ENCODE measurements at places on chromosomes 13 and 19. TPM values are rescaled to one million over a fixed set of nuclear protein-coding genes. Genes with fewer than 3 reads are reported as not detected.

ADGRE1 gene
- total RNA-seq = not detected

TINCR gene
- total RNA-seq = under 0.01 TPM

GTPBP3 gene
- total RNA-seq = 10.9 TPM

MAST1 gene
- 0.72 TPM for total RNA-seq

ZIC2 gene
- not detected for total RNA-seq

- peaks cover 40% of the 10 kb centered on the region for H3K36me3 ChIP-seq
- H3K4me1 ChIP-seq = peaks cover 10% of the 10 kb centered on the region
- H3K27ac ChIP-seq = peak overlapping the region; percentile 65
- H3K27me3 ChIP-seq = no peaks in the 10 kb centered on the region
Observed at GRCh38 chr19:14106840-14107239, 10.7 kb downstream of the PRKACA start.

GRCh38 chr13:107138486-107138885, 570.5 kb upstream of the ARGLU1 start:
- H3K27ac ChIP-seq = no peak overlapping the region
- H3K36me3 ChIP-seq = no peaks in the 10 kb centered on the region
- H3K4me1 ChIP-seq = no peaks in the 10 kb centered on the region
- no peak for DNase-seq

DNA sequence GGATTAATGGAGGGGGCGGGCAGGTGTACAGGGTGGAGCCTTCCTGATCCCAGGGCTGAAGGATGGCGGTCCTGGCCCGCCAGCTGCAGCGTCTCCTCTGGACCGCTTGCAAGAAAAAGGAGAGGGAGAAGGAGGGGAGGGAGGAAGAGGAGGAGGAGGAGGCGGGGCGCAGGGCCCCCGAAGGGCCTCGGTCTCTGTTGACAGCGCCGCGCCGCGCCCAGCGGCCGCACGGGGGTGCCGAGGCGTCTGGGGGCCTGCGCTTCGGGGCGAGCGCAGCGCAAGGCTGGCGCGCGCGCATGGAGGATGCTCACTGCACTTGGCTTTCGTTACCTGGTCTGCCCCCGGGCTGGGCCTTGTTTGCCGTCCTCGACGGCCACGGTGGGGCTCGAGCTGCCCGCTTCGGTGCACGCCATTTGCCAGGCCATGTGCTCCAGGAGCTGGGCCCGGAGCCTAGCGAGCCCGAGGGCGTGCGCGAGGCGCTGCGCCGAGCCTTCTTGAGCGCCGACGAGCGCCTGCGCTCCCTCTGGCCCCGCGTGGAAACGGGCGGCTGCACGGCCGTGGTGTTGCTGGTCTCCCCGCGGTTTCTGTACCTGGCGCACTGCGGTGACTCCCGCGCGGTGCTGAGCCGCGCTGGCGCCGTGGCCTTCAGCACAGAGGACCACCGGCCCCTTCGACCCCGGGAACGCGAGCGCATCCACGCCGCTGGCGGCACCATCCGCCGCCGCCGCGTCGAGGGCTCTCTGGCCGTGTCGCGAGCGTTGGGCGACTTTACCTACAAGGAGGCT, at the start of gene PPM1N:
Gene PPM1N (plus strand): TSS at position 33 of the 785 bp plus-strand sequence. CDS start 30 bp downstream, at position 63.
- no peak within 1 kb of the TSS for H3K27ac ChIP-seq
- H3K36me3 ChIP-seq = no peaks in the 10 kb centered on the region
- peaks cover 6% of the 10 kb centered on the region for H3K4me1 ChIP-seq
- H3K4me3 ChIP-seq = peak within 1 kb of the TSS; percentile 72
- DNase-seq = peak; percentile 88
- H3K27me3 ChIP-seq = peaks cover 45% of the 10 kb centered on the region

DNA sequence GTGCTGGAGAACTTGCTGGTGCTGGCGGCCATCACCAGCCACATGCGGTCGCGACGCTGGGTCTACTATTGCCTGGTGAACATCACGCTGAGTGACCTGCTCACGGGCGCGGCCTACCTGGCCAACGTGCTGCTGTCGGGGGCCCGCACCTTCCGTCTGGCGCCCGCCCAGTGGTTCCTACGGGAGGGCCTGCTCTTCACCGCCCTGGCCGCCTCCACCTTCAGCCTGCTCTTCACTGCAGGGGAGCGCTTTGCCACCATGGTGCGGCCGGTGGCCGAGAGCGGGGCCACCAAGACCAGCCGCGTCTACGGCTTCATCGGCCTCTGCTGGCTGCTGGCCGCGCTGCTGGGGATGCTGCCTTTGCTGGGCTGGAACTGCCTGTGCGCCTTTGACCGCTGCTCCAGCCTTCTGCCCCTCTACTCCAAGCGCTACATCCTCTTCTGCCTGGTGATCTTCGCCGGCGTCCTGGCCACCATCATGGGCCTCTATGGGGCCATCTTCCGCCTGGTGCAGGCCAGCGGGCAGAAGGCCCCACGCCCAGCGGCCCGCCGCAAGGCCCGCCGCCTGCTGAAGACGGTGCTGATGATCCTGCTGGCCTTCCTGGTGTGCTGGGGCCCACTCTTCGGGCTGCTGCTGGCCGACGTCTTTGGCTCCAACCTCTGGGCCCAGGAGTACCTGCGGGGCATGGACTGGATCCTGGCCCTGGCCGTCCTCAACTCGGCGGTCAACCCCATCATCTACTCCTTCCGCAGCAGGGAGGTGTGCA, 587 bp downstream of the S1PR4 start:
- peak; percentile 53 for DNase-seq
- H3K4me1 ChIP-seq = no peaks in the 10 kb centered on the region
- H3K27ac ChIP-seq = no peak overlapping the region
- H3K4me3 ChIP-seq = no peak overlapping the region
- no peaks in the 10 kb centered on the region for H3K27me3 ChIP-seq
- no peaks in the 10 kb centered on the region for H3K36me3 ChIP-seq

- no peak for DNase-seq
- H3K4me3 ChIP-seq = no peak overlapping the region
- H3K4me1 ChIP-seq = peaks cover 9% of the 10 kb centered on the region
Observed at GRCh38 chr13:35714588-35715377, 238.3 kb upstream of the MAB21L1 start.

DNA sequence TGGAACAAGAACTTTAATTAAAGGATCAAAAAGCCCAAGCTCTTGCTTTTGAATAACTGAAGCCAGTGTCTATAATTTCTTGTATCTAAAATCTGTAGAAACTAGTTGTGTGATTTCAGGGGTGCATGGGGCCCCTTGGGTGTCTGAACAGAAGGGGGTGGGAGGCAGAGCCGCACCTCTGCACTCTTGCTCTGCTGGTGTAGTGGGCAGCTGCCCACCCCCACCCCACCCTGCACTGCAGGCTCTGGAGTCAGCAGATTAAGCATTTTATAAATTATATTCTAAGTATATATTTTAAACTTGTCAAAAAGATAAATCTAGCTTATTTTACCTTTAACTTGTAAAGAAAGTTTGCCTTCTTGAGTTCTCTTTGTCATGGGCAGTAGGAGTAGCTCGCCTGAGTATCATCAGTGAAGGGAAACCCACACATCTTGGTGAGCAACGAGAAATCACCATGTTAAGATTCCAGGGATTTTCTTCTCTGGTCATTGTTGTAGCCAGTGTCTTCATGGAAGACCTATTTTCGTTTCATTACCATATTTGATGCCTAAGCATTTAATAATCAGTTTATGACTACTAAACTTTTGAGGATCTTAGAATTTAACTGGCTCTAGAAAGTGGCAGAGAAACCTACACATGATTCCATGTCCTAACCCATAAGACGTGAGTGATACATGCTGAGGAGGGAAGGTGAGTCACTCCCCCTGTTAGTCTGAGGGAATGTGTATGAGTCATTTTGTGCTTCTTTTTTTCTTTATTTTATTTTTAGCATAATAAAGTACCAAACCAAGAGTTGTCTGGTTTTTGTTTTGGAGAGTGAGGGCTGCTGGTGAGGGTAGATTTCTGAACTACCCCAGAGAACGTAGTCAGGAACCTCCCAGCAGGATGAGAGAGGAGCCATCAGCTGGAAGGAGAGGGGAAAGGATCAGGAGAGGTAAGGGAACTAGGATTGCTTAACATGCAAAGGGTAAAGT, 7.7 kb downstream of the UBE2L5 start:
- H3K4me3 ChIP-seq = peak overlapping the region; percentile 16
- no peaks in the 10 kb centered on the region for H3K27me3 ChIP-seq
- H3K4me1 ChIP-seq = peaks cover 33% of the 10 kb centered on the region
- no peaks in the 10 kb centered on the region for H3K36me3 ChIP-seq
- peak; percentile 93 for DNase-seq
- peak overlapping the region; percentile 73 for H3K27ac ChIP-seq

GRCh38 chr13:95301968-95302393, 730 bp upstream of the ABCC4 start:
- H3K4me3 ChIP-seq = peak overlapping the region; percentile 88
- no peak overlapping the region for H3K27ac ChIP-seq
- H3K27me3 ChIP-seq = no peaks in the 10 kb centered on the region
- H3K36me3 ChIP-seq = no peaks in the 10 kb centered on the region

DNA sequence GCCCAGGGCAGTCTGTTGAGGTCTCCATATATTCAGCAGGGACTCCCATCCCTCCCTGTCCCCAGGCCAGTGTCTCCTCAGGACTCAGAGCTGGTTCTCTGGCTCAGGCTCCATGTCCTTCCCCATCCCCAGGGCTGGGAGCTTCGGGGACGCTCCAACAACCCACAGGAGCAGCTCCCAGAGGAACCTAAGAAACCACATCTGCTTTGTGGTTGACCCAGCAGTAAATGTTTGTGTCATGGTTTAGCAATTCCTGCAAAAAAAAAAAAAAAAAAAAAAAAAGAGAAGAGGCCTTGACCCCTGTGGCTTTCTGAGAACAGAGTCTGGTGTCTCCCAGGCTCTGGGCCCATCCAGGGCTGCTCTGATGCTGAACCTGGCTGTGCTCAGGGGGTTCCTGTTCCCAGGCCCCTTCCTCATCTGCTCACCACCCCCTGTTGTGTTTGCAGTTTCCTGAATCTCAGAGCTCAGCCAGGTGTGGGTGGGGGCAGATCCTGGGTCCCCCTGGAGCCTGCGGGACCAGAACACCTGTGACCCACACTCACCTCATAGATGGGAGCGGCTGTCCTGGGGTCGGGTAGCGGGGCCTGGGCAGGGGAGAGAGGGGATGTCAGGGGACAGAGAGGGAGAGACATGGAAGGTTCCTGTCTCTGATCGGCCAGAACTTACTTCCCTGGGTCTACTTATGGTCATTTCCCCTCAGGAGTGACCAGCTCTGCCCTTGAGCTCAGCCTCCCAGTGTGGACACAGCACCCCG, 25.2 kb upstream of the CEACAM1 start:
- DNase-seq = peak; percentile 82
- no peaks in the 10 kb centered on the region for H3K4me1 ChIP-seq
- H3K4me3 ChIP-seq = no peak overlapping the region
- no peak overlapping the region for H3K27ac ChIP-seq

DNA sequence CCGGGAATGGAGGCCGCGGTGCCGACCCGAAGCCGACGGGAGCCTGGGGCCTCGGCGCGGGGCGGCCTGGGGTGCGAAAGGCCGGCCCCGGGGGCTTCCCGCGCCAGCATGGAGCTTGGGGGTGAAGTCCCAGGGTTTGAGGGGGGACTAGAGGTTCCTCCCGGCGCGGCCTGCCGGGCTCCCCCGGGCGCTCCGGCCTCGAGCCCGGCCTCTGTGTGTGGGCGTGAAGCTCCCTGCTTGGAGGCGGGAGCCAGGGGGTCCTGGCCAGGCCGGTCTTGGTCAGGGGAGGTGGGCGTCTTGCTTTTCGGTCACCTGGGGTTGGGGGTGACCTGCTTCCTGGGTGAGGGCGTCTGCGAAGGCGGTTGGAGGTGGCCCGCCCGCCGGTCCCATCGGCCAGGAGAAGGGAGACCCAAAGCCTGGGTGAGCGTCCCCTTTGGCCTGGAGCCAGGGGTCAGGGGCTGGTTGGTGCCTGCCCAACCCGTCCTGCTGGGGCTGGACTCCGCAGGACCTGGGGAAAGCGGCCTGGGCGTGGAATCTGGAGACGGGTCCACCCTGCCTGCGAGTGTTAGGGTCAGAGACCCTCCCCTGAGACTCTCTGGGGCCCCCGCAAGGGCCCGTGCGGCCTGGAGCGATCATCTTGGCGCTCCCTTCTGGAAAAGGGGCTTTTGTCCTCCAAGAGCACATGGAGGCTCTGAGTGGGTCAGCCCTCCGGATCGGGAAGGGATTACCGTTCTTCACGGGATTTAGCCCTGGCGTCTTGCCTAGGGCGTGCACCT, 535 bp downstream of the BSG start:
- peak; percentile 98 for DNase-seq
- peak overlapping the region; percentile 97 for H3K4me3 ChIP-seq
- peaks cover 44% of the 10 kb centered on the region for H3K4me1 ChIP-seq
- no peaks in the 10 kb centered on the region for H3K27me3 ChIP-seq
- H3K36me3 ChIP-seq = no peaks in the 10 kb centered on the region

- no peaks in the 10 kb centered on the region for H3K36me3 ChIP-seq
- H3K27ac ChIP-seq = no peak overlapping the region
- peaks cover 20% of the 10 kb centered on the region for H3K27me3 ChIP-seq
- no peak for DNase-seq
- H3K4me1 ChIP-seq = peaks cover 13% of the 10 kb centered on the region
- no peak overlapping the region for H3K4me3 ChIP-seq
Observed at GRCh38 chr13:44064357-44064756, 184.7 kb downstream of the LACC1 start.

DNA sequence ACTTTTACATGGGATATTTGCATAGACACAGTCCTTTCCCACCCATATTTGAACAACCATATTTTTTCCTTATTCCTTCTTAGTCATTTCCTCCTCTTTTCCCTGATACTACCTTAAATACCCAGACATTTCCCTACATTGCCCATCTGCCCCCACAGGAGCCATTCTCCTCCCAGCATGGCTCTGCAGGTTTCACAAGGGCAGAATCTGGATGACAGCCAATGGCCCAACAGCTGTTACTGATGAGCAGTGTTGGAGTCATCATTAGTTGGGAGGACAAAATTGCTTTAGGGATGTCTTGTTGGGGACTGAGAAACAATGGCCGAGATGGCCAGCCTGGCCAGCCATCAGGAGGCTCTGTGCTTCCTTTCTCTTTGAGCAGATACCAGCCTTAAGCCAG, 209.5 kb downstream of the KLF5 start:
- no peaks in the 10 kb centered on the region for H3K27me3 ChIP-seq
- H3K36me3 ChIP-seq = no peaks in the 10 kb centered on the region
- no peak overlapping the region for H3K27ac ChIP-seq

DNA sequence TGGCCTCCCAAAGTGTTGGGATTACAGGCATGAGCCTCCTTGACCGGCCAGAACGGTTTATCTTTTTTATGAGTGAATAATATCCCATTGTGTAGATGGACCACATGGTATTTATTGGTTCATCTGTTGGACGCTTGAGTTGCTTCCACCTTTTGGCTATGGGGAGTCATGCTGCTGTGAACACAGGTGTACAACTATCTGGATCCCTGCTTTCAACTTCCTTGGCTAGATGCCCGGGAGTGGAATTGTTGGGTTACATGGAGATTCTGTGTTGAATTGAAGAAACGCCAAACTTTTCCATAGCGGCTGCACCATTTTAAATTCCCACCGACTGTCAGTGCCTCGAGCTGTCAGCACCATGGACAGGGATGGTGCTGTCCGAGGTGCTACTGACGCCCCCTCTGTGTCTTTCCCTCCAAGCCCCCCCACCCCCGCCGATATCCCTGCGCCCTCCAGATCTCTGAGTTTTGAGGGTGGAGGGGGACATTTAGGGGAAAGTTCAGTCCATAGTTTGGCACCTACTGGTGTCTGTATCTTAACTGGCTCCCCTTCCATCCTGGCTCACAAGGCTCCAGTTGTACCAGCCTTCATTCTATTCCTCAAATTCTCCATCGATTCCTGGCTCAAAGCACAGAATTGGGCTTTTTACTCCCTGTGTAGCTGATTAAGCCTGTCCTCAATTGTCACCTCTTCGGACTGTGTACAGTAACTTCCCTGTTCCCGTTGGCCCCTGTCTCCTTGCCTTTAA, 27.3 kb downstream of the PNPLA6 start:
- H3K36me3 ChIP-seq = peaks cover 18% of the 10 kb centered on the region
- no peak overlapping the region for H3K27ac ChIP-seq
- no peaks in the 10 kb centered on the region for H3K27me3 ChIP-seq
- peak; percentile 84 for DNase-seq

GRCh38 chr13:99285432-99286182, 21.6 kb downstream of the GPR183 start:
- H3K36me3 ChIP-seq = no peaks in the 10 kb centered on the region
- DNase-seq = peak; percentile 48
- H3K27ac ChIP-seq = no peak overlapping the region
- H3K4me1 ChIP-seq = peaks cover 22% of the 10 kb centered on the region
- H3K27me3 ChIP-seq = no peaks in the 10 kb centered on the region

All from osteoblast (primary cell).